ENCODE measurements at places on chromosomes 2 and 18. TPM values are rescaled to one million over a fixed set of nuclear protein-coding genes. Genes with fewer than 3 reads are reported as not detected.

- H3K4me3 ChIP-seq: no peak overlapping the region
- H3K27ac ChIP-seq: no peak overlapping the region
- no peak for DNase-seq
Measured at GRCh38 chr2:29218550-29219125, 103.4 kb downstream of the CLIP4 start.

DNA sequence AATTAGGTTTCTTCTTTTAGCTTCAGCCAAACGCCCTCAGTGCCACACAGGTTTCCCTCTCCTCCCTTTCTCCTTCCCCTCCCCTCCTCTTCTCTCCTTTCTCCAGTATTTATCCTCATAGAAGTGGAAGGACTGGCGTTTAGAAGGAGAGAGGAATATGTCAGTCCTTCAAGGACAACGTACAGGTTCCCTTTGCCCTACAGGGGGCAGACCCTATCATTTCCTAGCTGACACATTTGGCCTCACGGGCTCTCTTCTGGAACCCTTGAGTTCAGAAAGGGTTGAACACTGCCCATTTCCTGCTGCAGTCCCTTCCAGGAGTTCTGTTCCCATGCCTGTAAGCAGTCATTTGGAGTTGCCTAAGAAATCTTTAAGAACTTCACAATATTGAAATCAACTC is 46.1 kb downstream of the CDCA7 start:
- H3K4me3 ChIP-seq: no peak overlapping the region
- no peak overlapping the region for H3K27ac ChIP-seq
- peaks cover 29% of the 10 kb centered on the region for H3K27me3 ChIP-seq
- no peaks in the 10 kb centered on the region for H3K4me1 ChIP-seq
- DNase-seq: no peak

The ITGB6 gene
- 37.4 TPM for polyA plus RNA-seq

DNA sequence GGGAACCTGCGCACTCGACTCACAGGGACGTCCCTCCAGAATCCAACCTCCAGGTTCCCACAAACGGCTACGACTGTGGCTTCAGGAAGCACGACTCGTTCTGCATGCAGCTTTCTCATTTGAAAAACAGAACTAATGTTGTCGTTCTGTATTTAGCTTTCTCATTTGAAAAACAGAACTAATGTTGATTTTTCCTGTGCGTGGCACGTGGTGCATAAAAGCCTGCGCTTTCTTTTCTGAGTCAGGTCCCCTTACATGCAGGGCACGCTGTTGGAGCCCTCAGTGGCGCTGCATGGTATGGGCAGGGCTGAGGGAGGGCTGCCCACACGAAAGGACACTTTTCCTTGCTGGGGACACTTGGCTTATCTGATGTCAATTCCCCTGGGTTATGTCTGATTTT is 124.3 kb downstream of the TMEM18 start:
- DNase-seq: no peak
- no peaks in the 10 kb centered on the region for H3K27me3 ChIP-seq
- no peaks in the 10 kb centered on the region for H3K36me3 ChIP-seq
- H3K27ac ChIP-seq: no peak overlapping the region

GRCh38 chr2:120673571-120674061 is 62.1 kb upstream of the GLI2 start:
- DNase-seq: no peak
- H3K27ac ChIP-seq: no peak overlapping the region
- H3K36me3 ChIP-seq: no peaks in the 10 kb centered on the region
- peaks cover 8% of the 10 kb centered on the region for H3K4me1 ChIP-seq

GRCh38 chr2:222622910-222623309 is 33.0 kb downstream of the FARSB start:
- H3K27me3 ChIP-seq: no peaks in the 10 kb centered on the region
- peaks cover 22% of the 10 kb centered on the region for H3K36me3 ChIP-seq
- no peak for DNase-seq
- H3K27ac ChIP-seq: no peak overlapping the region

DNA sequence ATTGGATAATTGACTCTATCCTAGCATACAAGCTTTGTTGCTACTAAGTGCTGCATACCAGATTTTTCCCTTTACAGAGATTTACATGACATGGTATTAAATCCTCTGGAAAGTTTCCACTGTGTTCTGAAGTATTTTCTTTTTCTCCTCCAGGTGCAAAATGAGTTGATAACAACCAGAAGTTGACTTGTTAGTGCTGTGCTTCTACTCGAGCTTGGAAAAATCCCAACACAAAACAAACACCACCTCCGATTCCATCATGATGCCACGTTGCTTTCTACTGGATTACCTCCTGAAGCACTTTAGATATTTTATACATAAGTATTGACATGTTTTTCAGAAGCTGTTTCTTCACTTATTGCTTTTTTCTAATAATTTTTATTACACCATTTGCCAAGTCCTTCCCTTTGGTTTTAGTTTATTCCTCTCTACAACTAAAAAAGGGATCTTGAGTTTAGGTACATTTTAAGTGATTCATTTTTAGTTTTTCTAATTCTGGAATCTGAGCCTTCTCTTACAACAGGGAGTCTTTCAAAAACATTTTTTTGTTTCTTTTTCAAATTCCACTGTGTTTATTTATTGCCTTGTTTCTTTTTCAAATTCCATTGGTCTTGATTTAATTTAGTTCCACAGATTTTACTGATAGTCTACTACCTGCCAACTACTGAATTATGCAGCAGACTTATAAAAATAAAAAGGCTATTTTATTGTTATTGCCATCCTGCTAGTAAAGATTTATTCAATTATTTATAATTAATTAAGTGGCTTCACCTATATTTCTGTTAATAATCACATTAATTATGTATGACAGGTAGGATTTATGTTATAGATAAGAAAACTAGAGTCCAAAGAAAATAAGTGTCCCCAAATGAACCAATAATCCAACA is 143.4 kb downstream of the PPP1R1C start:
- H3K36me3 ChIP-seq: no peaks in the 10 kb centered on the region
- H3K27me3 ChIP-seq: no peaks in the 10 kb centered on the region
- H3K27ac ChIP-seq: no peak overlapping the region
- no peak overlapping the region for H3K4me3 ChIP-seq
- DNase-seq: no peak
- no peaks in the 10 kb centered on the region for H3K4me1 ChIP-seq

The UGT1A6 gene
- polyA plus RNA-seq: 1.9 TPM

- no peak overlapping the region for H3K4me3 ChIP-seq
- H3K36me3 ChIP-seq: no peaks in the 10 kb centered on the region
- H3K27ac ChIP-seq: no peak overlapping the region
- DNase-seq: no peak
- no peaks in the 10 kb centered on the region for H3K27me3 ChIP-seq
Measured at GRCh38 chr2:133177196-133177595, 391.1 kb downstream of the NCKAP5 start.

- peaks cover 3% of the 10 kb centered on the region for H3K4me1 ChIP-seq
- no peaks in the 10 kb centered on the region for H3K36me3 ChIP-seq
- H3K27me3 ChIP-seq: no peaks in the 10 kb centered on the region
- peak; percentile 87 for DNase-seq
- H3K27ac ChIP-seq: peak overlapping the region; percentile 4
Measured at GRCh38 chr2:222993920-222994650, 57.9 kb upstream of the KCNE4 start.

DNA sequence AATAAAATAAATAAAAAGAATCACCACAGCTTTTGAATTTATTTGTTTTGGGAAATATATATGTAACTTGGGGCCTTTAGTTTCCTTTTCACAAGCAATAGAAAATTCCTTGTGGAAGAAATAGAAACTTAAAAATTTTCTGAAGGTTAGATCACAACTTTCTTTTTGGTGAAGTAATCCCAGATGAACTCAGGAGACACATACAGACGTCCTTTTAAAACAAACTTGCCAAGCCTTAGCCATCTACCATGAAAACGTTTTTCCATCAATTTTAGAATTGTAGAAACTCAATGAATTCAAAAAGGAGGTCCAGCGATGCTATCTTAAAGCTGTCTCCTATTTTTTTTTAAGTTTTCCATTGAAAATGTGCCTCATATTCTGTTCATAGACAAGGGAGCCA is 225.6 kb downstream of the ASXL3 start:
- no peak overlapping the region for H3K27ac ChIP-seq
- H3K36me3 ChIP-seq: no peaks in the 10 kb centered on the region
- H3K27me3 ChIP-seq: no peaks in the 10 kb centered on the region
- H3K4me3 ChIP-seq: no peak overlapping the region
- no peak for DNase-seq

The REV1 gene
- 13.7 TPM for polyA plus RNA-seq

- no peak overlapping the region for H3K27ac ChIP-seq
- no peak overlapping the region for H3K4me3 ChIP-seq
- H3K27me3 ChIP-seq: no peaks in the 10 kb centered on the region
- DNase-seq: no peak
Measured at GRCh38 chr2:149019768-149020167, 18.7 kb upstream of the LYPD6B start.

- peaks cover 13% of the 10 kb centered on the region for H3K4me1 ChIP-seq
- peak; percentile 71 for DNase-seq
- no peak overlapping the region for H3K4me3 ChIP-seq
- H3K27me3 ChIP-seq: no peaks in the 10 kb centered on the region
- H3K27ac ChIP-seq: peak overlapping the region; percentile 70
- H3K36me3 ChIP-seq: no peaks in the 10 kb centered on the region
Measured at GRCh38 chr18:55509631-55510324, 78.2 kb downstream of the TCF4 start.

- no peaks in the 10 kb centered on the region for H3K27me3 ChIP-seq
- no peak overlapping the region for H3K27ac ChIP-seq
- no peak for DNase-seq
- H3K4me1 ChIP-seq: no peaks in the 10 kb centered on the region
- no peaks in the 10 kb centered on the region for H3K36me3 ChIP-seq
- no peak overlapping the region for H3K4me3 ChIP-seq
Measured at GRCh38 chr2:53051157-53051556, 716.4 kb upstream of the CHAC2 start.

The ADAM23 gene
- 0.76 TPM for polyA plus RNA-seq

The FBXO48 gene
- 0.67 TPM for polyA plus RNA-seq

DNA sequence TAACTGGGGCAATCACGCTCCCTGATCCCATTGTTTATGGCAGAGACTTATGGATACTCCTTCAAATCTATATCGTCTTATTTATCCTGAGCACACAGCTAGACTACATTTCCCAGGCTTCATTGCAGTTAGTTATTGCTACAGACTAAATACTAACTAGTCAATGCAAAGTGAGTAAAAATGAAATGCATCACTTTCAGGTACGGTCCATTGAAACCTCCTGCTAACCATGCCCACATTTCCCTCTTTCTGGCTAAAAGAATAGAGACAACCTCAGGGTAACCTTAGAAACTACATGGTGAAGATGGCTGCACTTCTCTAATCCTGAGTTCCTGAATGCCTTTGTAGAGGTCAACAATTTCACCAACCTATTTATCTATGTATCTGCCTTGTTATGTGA is 437.4 kb downstream of the EPHA4 start:
- H3K36me3 ChIP-seq: no peaks in the 10 kb centered on the region
- H3K4me1 ChIP-seq: no peaks in the 10 kb centered on the region
- no peak for DNase-seq
- H3K27ac ChIP-seq: no peak overlapping the region
- no peak overlapping the region for H3K4me3 ChIP-seq

DNA sequence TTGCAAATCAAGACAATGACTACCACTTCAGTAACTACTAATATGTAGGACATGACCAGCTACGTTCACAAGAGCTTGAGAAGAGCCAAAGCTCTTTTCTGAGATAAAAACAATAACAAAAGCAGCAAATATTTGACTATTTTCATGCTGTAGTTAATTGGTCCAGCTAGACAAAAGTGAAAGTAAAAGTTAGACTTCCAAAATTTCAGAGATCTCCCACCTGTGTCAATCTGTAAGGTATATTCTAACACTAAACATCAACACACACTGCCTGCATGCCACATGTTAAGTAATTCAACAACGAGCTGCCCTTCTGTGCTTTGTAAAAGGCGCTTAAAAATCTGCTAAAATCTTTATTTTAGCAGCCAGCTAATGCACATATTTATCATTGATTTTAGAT is 185.9 kb downstream of the SLC39A10 start:
- H3K4me1 ChIP-seq: no peaks in the 10 kb centered on the region
- DNase-seq: no peak
- no peak overlapping the region for H3K4me3 ChIP-seq
- no peak overlapping the region for H3K27ac ChIP-seq
- no peaks in the 10 kb centered on the region for H3K36me3 ChIP-seq

The MAPK4 gene
- 1.8 TPM for polyA plus RNA-seq

GRCh38 chr18:6982398-6982797 is 135.2 kb downstream of the LAMA1 start:
- H3K27ac ChIP-seq: no peak overlapping the region
- DNase-seq: no peak
- no peaks in the 10 kb centered on the region for H3K4me1 ChIP-seq

- peaks cover 5% of the 10 kb centered on the region for H3K4me1 ChIP-seq
- H3K27ac ChIP-seq: peak overlapping the region; percentile 57
- H3K27me3 ChIP-seq: no peaks in the 10 kb centered on the region
- no peak for DNase-seq
- H3K4me3 ChIP-seq: no peak overlapping the region
- H3K36me3 ChIP-seq: no peaks in the 10 kb centered on the region
Measured at GRCh38 chr2:27796791-27797765, 25.6 kb downstream of the MRPL33 start.

GRCh38 chr18:56489893-56490292 is 148.5 kb downstream of the TXNL1 start:
- no peak overlapping the region for H3K27ac ChIP-seq
- H3K4me1 ChIP-seq: no peaks in the 10 kb centered on the region
- DNase-seq: no peak
- no peaks in the 10 kb centered on the region for H3K36me3 ChIP-seq

DNA sequence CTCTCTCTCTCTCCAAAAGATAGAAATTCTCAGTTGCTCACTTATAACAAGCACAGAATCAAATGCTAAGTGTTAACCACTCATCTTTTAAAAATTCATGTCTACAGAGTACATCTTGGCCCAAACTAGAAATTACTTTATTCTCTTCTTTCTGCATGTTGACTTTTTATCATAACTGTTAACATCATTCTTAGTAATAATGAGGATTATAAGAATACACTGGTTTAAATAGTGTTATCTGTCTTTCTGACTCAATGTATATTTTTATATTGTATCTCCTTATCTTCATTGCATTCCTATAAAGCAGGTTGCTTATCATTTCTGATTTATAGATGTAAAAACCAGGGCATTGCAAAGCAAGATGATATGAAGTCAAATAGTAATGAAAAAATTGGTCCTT is 17.8 kb upstream of the KLF7 start:
- H3K27ac ChIP-seq: no peak overlapping the region
- H3K36me3 ChIP-seq: no peaks in the 10 kb centered on the region
- H3K27me3 ChIP-seq: no peaks in the 10 kb centered on the region
- DNase-seq: no peak

GRCh38 chr2:232129483-232129882 is 168.0 kb downstream of the DIS3L2 start:
- no peak overlapping the region for H3K27ac ChIP-seq
- no peaks in the 10 kb centered on the region for H3K4me1 ChIP-seq
- H3K27me3 ChIP-seq: no peaks in the 10 kb centered on the region
- peak; percentile 23 for DNase-seq

DNA sequence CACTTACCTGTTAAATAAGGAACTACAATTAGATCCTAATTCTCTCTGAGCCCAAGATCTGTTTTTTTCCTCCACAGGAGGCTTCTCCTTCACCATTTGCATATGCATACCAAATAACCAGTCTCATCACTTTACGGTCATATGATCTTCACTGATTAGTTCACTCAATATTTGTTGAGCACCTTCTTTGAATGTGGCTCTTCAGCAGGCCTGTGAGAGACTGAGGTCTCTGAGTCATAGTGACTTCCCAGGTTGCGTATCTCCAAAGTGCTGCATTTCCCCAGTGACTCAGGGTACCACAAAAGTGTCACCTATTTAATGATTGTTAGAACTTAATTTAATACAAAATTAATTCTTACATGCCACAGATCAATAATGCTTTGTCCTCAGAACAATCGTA is 108.8 kb upstream of the TRIB2 start:
- H3K36me3 ChIP-seq: no peaks in the 10 kb centered on the region
- DNase-seq: no peak
- no peak overlapping the region for H3K27ac ChIP-seq
- no peaks in the 10 kb centered on the region for H3K27me3 ChIP-seq

The DOCK10 gene
- 3.1 TPM for polyA plus RNA-seq
